ENCODE measurements at places on chromosomes 12 and 14.

- DNase-seq, result no peak
Observed at GRCh38 chr12:85299053-85299452, 19.0 kb downstream of the ALX1 start.

DNA sequence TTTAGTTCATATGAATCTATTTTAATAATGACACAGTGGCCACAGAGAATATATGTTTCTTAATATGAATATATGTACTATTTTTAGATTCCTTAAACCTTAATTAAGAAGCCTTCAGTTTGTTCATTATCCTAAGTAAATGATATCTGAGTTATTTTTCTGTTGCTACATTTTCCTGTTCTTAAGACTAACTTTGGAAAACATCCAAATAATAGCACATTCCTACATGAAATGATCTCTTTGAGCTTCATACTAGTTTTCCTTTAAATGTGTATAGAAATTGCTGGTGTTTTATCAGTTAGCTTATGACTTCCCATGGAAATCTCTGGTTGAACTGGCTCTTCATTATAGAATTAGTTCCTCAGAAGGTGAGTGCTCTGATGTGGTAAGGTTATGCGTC lies 72.1 kb downstream of the POLR3B start:
- no peak for DNase-seq

GRCh38 chr12:100904270-100904669 lies 109.7 kb downstream of the ANO4 start:
- DNase-seq, result no peak

DNA sequence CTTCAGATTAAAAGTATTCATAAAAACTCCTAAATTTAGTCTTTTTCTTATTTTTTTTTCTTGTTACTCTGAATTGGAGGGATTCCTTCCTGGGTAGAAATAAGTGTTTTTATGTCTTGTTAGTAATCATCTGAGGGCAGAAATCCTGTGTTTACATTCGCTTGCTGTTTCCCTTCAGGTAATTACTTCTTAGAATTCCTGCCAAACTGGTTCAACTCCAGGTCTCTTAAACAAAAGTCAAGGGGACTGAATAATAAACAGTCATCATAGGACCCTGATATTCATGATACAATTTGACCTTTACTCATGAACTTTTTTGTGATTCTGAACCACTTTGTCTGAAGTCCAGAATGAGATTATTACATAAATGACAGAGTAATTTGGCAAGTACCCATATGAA lies 843.9 kb downstream of the FLRT2 start:
- no peak for DNase-seq

DNA sequence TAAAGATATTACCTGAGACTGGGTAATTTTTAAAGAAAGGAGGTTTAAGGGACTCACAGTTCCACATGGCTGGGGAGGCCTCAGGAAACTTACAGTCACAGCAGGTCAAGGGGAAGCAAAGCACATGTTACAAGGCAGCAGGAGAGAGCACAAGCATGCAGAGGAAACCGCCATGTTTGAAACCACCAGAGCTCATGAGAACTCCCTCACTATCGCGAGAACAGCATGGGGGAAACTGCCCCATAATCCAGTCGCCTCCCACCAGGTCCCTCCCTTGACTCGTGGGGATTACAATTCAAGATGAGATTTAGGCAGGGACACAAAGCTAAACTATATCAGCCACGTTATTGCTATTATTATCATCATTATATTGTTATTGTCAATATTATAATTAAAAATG lies 138.7 kb downstream of the RIMBP2 start:
- no peak for DNase-seq

DNA sequence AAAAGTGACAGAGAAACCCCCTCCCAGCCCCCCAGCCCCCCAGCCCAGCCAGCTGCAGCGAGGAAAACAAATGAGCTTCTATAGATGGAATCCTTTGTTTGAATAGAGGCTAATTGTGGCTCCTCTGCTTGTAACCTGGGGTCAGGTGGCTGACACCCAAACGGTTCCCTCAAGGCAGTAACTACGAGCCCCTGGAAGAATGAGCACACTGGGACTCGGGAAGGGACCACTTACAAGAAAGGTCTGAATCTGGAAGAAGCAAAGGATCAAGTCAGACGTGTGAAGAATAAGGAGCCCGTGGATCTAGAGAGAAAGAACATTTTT lies 108.7 kb upstream of the FUT8 start:
- no peak for DNase-seq

- no peak for DNase-seq
Observed at GRCh38 chr12:124487066-124487833, 80.2 kb downstream of the NCOR2 start.

DNA sequence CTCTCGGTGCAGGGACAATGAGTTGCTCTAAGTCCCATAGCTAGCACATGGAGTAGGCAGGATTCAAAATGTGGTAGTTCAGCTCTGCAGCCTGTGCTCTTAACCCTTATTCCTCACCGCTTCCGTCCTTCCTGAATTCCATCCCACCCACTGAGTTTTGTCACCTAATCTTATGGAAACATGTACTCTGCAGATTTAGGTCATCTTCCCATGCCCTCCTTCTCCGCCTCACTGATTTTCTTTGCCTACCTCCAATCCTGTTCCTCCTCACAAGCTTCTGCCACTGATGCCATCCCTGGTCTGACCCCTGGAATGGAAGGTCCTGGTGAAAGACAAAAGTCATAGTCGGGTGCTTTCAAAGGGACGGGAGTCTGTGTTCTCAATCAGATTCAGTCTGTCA lies 46.5 kb upstream of the ABCC9 start:
- DNase-seq, result no peak

DNA sequence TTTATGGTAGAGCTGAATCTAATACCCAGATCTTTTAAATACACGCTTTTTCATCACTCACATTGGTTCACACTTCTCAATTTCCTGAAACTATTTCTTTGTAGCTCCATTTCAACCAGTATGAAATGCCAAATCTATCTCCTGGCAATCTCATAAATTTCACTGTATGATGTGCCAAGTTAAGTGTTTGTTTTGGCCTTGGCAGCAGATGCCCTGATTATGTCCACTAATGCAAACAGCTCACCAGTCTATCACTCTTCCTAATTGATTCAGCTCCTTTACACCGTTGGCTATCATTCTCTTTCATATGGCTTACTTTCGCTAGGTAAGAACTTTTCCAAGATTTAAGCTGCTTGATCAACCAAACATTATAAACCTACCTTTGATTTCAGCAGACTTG lies 58.6 kb downstream of the ZFC3H1 start:
- DNase-seq, result no peak

DNA sequence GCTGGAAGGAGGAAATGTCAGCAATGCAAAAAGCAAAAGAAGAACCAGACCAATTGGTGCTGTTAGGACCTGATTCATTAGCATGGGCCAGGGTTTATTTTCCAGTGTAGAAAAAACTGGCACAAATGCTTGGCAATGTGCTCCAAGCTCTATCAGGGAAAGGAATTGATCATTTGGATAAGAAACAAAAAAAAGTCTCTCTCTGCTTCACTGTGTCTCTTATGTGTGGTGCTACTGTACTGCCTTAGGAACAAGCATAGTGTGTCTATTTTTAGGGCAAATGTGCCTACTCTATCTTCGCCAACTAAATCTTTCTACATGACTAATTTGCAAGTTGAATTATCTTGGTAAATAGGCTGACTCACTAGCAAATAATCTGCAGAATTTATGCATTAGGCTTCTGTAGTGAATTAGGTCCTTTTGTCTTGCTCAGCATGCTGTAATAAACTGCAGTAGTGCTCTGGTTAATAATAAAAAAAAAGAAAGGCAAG lies 236.7 kb downstream of the MDGA2 start:
- no peak for DNase-seq

GRCh38 chr14:23653051-23653450 lies 16.9 kb downstream of the DHRS2 start:
- no peak for DNase-seq

DNA sequence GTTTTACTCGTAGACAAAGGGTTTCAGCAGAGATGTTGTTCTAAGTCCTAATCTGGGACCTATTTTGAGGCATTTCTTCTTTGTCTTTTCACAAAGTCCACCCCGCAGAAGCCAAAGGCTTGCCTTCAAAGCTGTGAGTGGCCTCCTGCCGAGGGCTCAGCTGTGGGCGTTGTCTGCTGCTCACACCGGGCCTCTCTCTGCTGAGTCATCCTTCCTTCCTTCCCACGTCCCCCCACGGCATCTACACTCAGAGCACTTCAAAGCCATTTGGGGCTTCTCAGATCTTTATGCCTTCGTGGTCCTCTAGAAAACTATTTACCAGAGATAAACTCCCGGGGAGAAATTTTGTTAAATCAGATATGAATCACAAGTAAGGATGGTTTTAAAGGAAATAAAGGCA lies 115.9 kb upstream of the TMPO start:
- DNase-seq, result peak; percentile 55

- no peak for DNase-seq
Observed at GRCh38 chr12:39144613-39145061, 239.2 kb upstream of the CPNE8 start.
